ENCODE measurements at places on chromosomes 3 and 15. TPM values are rescaled to one million over a fixed set of nuclear protein-coding genes. Genes with fewer than 3 reads are reported as not detected.

DNA sequence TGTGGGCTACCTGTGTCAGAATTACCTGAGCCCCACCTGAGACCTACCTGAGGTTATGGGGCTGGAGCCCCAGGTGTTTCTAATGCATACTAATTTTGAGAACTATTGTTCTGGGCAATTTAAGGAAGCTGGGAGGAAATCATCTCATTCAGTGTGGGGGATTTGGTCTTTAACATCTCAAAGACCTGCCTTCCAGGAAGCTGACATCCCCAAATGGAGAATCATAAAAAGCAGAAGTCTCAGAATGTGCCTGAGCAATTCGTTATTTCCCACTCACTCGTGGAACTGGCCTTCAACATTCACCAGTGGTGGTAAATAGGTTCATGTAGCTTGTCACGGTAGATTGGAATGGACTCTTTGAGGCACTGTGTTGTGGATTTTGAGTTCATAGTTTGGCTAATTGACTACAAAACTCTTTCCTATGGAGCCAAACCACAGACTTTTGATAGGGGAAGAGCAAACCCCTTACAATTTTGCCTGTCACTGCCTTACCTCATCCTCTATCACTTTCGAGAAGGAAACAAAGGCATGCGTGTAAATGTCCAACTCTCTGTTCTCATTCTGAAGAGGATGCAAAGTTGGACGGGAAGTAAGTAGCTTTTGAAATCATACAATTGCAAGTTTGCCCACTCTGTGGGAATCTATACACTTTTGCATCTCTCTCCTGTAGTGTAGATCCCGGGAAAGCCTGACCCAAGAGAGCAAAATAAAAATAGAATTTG lies 521.0 kb upstream of the MDFIC2 start:
- peak; percentile 81 for DNase-seq

GRCh38 chr15:63306492-63307073 lies 29.2 kb downstream of the APH1B start:
- no peak for DNase-seq

DNA sequence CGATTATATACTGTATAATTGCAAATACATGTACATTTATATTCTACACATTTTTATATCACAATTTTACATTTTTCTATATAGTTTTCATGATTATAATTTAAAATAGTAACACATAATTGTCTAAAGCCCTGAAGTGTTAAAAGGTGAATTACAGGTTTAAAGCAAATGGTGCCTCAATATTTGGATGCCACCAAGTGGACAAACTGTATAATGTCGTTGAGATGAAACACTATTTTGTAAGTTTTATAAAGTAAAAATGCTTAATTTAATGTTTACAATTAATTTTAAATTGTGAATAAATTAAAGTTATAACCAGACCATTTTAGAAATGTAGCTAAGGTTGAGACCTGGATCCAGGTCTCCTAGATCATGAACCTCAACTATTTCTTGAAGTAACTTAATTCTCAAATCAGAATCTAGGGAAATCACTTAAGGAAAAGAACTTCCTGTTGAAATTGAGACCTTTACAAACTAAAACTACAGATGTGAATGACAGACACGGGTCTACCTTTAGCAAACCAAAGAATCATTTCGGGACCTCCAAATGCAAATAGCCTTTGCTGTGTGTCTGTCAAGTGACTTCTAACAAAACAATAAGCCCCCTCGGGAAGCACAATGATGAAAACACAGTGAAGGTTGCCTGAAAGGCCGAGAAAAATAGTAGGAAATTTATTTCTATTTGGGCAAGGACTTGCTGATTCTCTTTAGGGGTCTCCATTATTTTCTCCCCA lies 37.8 kb downstream of the EHHADH start:
- DNase-seq, result peak; percentile 42

GRCh38 chr3:156140001-156140595 lies 19.7 kb downstream of the KCNAB1 start:
- DNase-seq, result no peak

DNA sequence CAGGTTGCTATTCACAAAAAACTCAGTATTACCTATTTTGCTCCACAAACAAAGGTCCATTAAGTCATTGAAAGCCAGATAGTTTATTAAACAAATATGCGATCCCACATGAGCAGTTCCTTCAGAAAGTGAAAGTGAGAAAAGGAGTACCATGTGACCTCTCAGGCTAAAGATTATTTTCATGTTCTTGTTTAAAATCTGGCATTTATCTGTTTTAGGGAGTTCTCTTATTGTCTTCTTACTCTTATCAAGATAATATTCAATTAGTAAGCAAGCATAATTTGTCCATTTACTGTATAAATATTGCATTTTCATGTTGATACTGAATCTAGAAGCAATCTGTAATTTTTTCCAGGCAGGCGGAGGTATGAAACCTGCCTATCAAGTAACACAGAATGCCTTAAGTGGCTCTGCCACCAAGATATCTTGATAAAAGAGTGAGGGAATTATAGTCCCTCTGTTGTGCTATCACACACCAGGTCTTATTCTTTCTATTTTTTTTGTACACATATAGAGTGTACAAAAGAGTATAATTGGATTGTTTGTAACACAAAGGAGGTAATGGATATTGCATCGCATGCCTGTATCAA lies 20.1 kb upstream of the PLSCR5 start:
- peak; percentile 60 for DNase-seq

DNA sequence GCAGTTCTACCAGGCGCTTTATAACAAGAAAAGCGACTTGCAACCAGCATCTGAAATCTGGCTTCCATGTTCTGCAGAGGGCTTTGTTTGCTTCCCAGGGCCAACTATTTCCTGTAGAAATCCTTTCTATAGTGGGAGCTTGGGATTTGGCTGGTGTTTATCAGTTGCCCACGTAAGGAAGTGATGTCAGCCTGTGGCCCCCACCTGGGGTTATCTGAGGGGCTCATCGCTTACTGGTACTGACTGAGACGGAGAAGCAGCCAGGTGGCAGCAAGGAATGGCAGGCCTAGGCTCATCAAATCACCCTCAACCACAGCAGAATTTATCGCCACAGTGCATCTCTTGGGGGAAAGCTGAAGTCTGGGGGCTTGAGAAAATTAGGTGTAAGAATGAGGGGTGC lies 14.6 kb upstream of the CCR9 start:
- no peak for DNase-seq

TSEN2 gene
- 12.3 TPM for polyA plus RNA-seq

NANOGP8 gene
- polyA plus RNA-seq, result not detected

PIAS1 gene
- polyA plus RNA-seq, result 35.1 TPM
